ENCODE measurements at places on chromosomes 13 and 19.
A peak's percentile ranks its signal among the peaks of the same experiment; 100 is the strongest.

DNA sequence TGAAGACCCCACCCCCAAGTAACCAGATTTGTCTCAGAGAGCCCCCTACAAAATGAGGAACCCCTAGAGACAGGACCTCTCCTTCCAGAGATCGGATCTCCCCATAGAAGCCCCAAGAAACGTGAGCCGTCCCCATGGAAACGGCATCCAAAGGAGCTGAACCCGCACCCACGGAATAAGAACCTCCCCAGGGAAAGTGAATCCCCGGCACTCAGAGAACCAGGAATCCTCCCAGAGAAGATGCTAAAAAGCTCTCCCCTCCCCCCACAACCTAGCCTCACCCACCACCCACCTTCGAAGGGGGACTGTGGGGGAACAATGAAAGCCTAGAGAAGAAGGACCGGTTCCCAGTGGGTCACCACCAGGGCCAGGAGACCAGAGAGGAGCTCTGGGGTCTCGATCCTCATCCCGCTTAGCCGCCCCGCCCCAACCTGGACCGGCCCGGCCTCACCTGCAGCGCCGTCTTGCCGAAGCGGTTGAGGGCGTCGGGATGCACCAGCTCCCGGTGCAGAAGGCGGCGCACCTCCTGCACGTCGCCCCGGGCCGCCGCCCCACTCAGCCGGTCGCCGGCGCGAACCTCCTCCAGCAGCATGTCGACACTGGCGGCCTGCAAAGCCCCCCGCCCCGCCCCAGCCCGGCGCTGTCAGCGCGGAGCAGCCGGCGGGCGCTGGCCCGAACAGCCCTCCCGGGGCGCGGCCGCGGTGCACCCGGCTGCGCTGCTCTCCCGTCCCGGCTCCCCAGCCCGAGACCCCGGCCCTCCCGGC lies 535 bp downstream of the CDKN2D start:
- peak; percentile 37 for DNase-seq

GRCh38 chr13:78402708-78403400 lies 200.5 kb downstream of the POU4F1 start:
- DNase-seq: no peak

DNA sequence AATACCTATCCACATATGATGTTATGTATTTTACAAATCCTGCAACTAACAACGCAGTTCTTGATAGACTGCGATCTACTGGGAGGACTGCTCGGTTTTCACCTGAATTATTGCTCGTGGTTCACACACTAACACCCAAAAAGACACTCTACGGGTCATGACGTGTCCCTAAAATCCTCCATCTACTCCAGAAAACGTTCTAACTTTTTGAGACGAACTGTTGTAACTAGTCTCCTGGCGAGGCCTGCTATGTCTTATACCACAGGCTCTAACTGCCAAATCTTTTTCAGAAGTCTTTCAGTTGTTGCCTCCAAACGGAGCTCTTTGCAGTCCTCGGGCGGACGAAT lies 108.2 kb downstream of the KCNRG start:
- no peak for DNase-seq

DNA sequence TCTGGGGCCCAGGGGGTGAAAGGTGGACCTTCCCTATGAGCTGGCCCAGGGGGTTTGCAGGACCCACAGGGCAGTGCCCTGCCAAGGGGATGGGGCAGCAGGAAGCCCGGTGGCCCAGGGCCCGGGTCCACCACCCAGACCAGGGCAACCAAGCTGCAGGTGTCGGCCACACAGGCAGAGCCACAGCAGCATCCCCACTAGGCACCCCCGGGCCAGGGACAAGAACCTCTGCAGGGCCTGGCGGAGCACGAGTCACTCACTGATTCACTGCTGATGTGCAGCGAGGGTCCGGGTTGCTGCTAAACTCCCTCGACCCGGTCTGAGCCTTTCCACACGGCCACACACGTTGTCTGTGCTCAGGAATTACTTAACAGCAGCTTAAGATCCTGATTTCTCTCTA lies 8.8 kb downstream of the FZR1 start:
- DNase-seq: no peak

DNA sequence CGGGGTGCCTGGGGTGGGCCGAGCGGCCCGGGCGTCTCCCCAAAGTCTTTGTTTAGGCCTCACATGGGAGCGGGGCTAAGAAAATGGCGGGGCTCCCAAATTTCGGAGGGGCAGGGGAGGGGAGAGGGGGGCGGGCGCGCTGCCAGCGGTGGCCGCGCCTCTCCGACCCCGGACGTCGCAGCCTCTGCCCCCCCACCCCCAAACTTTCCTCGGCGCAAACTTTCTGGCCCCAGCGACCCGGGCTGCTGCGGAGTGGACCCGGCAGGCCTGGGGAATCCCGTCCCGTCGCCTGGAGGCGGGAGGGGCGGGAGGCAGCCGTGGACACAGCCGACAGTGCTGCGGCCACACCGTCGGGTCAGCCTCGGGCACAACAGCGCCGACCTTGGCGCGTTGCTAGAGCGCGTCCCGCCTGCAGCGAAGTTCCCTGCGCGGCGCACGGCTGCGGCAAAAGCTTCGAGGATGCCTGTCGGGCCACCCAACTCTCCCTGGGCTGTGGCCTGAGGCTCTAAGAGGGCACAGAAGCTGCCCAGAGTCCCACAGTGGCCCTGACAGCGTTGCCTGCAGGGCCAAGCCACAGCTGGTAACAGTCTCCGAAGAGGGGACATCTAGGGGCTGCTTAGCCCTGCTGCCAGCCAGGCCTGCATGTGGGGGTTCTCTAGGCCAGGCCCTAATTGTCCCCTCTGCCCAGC lies 1.3 kb downstream of the NFIX start:
- no peak for DNase-seq
